ENCODE measurements at places on chromosomes 2 and 18.

- no peak for DNase-seq
Observed at GRCh38 chr2:30923623-30924022, 116.4 kb upstream of the CAPN13 start.

DNA sequence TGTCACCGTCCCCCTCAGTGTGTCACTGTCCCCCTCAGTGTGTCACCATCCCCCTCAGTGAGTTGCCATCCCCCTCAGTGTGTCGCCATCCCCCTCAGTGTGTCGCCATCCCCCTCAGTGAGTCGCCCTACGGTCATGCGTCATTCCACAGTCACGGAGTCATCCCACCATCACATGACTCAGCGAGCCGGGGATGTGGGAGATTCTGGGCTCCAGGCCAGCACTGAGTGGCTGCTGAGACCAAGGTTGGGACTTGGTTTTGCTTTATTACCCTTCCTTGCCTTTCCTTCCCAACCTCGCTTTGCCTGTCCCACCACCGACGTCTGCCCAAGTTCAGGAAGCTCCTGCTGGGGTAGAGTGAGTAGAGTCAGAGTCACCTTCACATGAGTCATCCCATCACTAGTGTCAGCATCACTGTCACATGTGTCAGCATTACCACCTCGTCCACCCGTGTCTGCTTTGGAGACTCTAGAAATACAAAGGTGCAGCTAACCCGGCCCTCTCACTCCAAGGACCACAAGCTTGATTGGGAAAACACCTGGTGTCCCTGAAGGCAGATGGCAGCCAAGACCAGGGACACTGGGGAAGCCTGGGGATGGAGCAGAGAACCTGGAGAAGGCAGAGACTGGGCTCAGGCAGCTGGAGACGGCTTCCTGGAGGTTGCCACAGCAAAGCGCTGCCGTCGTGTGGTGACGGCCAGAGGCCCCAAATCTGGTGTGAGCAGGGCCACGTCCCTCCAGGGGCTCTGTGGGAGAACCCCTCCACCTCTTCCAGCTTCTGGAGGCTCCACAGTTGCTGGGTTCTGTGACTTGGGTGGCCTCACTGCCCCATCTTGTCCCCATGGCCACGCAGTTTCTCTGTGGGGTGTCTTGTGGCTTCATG, 485.2 kb upstream of the SALL3 start:
- DNase-seq = no peak

- DNase-seq = no peak
Observed at GRCh38 chr2:96098900-96099590, 17.3 kb downstream of the ADRA2B start.

GRCh38 chr2:189037518-189037917, 63.3 kb downstream of the COL3A1 start:
- no peak for DNase-seq

DNA sequence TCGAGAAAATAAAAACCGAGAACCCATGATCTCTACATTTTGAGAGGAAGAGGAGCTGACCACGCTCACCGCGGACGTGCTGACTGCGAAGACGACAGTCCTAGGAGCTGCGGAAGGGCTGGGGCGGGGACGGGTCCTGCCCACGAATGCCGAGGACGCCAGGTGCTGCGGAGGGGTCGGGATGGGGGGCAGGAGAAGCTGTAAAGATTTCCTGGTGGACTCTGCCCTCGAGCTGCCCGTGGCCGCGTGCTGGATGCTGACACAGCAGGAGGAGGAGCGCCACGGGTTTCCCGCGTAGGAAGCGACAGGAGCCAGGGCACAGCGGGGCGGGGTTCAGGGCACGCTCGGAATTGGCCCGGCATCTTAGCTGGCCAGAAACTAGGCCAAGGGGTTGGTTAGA, 22.2 kb downstream of the ZSCAN30 start:
- DNase-seq = no peak

- DNase-seq = no peak
Observed at GRCh38 chr2:135688978-135689377, 52.7 kb upstream of the UBXN4 start.

DNA sequence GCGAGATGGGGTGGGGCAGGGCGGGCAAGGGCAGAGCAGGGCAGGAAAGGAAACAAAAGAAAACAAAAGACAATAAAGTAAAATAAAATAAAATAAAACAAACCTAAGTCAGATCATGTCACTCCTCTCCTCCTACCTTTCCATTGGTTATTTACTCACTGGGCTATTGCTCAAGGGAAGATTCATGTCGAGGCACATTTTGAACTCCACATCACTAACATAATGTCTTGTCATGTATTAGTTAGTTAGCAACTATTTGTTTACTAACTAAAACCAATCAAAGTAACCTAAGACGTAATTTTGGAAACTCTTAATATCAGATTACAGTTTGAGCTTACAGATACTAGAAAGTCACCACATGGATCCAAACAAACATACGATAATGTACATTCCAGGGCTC, 2.2 kb downstream of the C1D start:
- no peak for DNase-seq

DNA sequence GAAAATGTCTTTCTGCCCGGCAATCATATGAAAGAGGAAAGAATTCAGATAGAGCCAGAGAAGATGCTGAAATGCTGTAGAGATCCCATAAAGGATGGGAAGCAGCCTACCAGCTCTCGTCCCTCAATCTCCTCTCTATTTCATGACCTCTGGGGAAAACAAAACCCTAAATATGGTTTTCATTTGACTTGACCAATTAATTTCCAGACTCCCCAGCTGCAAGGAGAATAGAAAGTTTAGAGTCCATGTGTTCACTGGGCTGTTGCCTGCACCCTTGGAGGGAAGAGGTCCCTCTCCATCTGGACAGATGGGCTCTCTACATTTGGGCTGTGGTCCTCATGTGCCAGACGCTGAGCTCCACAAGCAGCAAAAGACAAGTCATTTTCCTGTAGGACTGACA, 40.6 kb downstream of the CAPN13 start:
- no peak for DNase-seq

DNA sequence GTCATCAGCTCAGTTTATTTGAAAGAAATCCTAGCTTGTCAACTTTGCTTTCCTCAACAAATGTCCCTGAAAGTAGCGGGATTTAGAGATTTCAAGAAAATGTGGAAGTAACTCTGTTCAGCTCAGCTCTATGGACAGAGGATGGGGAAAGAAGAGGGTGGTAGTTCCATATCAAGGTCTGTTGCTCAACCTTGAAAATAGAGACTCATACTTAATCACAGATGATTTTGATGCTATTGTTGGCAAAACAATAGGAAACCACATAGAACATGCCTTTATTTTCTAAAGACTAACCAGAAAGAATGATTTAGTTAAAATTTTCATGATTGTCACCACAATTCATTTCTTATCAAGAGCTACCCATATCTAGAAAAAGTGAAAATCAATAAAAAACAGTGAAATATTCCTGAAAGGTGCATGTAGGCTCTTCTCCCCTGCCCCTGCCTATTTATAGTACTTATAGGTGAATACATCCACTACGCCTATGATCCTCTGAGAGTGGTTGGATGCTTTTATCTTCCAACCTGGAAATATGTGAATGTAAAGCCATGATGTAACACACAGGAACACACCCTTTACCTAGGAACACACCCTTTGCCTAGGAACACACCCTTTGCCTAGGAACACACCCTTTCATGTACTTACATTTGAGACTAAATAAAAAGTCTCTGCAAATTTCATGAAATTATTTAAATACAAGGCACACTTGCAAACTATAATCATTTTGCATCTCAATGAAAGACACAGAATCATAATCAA, 65.8 kb downstream of the ETAA1 start:
- DNase-seq = no peak

- DNase-seq = no peak
Observed at GRCh38 chr18:3126457-3127097, 93.2 kb downstream of the MYOM1 start.

DNA sequence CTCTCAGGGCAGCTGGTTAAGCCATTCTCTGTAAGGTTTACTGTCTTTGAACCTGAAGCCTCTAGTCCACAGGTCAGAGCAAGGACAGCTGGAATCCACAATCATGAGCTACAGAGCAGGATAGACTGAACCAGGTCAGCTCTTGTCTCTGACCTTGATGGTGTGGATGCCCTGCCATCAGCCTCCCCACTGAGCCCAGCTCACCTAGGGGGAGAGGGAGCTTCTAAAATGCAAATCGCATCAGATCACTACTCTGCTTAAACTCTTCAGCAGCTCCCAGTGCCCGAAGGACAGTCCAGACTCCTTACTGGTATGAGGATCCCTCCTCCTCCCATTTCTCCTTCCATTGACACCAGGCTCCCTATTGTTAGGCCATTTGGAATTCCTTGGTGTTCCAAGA, 255.3 kb upstream of the CCDC68 start:
- DNase-seq = no peak

GRCh38 chr18:59265246-59265973, 7.8 kb downstream of the RAX start:
- DNase-seq = no peak

DNA sequence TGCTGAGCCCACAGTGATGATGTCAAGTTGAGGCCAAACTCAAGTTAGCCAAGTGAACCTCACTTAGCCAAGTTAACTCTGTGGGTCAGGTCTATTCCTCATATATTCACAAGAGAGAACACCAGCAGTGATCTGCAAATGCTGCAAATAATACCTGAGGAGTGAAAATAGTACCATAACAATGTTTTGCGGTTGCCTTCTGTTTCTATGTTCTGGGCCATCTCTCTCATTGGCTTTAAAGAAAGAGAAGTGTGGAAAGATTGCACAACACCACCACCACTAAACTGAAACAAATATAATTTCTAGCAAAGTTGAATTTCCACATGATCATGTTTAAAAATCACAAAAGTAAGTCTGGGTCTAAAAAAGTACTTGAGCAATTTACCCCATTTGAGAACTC, 211.1 kb upstream of the GALNT5 start:
- no peak for DNase-seq

GRCh38 chr2:68103709-68104055, 40.9 kb upstream of the C1D start:
- DNase-seq = no peak

DNA sequence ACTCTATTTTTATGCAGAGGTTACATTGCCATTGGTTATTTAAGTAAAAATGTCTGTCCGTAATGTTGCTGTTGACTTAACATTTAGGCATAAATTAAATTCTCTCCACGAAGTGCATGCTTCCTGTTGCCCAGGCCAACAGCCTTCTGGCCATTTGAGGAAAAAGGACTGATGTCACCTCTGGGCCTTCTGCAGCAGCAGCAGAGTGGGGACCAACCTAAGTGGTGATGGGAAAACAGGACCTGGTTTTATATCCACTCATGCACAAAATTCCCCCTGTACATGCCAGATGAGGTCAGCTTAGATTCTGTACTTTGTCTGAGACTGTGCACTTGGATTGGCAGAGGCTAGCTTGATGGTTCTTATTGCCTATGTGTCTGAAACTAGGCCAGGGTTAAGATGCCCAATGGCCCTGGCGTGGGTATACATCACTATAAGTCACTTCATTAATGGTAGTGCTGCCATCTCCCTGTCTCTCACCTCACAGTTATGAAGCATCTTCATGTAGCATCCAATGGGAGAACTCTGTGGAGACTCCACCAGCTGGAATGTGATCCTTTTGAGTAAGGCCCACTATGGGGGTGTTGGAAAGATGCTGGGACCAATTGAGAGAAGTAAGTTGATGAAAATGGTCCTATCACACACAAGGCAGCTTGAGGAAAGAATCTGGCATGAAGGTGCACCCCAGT, 4.4 kb downstream of the ARHGAP25 start:
- no peak for DNase-seq

DNA sequence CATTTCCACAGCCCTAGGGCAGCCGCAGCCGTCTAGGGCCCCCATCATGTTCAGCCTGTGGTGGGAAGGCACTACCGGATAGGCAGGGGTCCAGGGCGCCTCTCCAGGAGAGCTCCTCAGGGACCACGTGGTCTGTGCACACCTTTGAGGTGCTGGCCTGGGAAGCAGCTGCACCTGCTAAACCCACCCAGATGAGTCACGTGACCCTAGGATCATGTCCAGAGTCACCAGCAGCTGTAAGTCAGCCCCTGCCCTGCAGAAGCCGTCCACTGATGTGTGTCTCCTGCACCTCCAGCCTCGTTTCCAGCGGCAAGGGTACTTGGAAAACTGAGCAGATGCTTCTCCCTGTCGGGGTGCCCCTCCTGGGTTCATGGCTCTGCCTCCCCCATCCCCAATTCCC, 682.6 kb upstream of the SALL3 start:
- DNase-seq = no peak

GRCh38 chr18:3832025-3832638, 382.2 kb downstream of the TGIF1 start:
- no peak for DNase-seq

DNA sequence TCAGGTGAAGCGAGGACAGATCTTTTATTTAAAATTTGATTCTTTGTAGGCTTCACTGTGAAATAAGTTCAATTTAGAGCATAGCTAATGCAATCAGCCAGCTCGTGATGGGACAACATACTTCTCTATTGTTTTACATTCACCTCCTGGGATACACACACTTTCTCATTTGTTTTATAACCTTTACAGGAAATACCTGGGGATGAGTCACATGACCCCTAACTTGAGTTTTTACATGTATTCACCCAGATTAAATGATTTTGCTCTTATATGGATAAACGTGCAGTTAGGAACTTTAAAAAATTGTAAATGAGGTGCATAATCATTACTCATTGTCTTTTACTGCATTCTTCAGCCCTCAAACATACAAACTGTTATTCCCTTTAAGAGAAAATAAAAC, 152.1 kb downstream of the NEDD4L start:
- no peak for DNase-seq
